ENCODE measurements at places on chromosomes 11 and 22. TPM values are rescaled to one million over a fixed set of nuclear protein-coding genes. Genes with fewer than 3 reads are reported as not detected.

DNA sequence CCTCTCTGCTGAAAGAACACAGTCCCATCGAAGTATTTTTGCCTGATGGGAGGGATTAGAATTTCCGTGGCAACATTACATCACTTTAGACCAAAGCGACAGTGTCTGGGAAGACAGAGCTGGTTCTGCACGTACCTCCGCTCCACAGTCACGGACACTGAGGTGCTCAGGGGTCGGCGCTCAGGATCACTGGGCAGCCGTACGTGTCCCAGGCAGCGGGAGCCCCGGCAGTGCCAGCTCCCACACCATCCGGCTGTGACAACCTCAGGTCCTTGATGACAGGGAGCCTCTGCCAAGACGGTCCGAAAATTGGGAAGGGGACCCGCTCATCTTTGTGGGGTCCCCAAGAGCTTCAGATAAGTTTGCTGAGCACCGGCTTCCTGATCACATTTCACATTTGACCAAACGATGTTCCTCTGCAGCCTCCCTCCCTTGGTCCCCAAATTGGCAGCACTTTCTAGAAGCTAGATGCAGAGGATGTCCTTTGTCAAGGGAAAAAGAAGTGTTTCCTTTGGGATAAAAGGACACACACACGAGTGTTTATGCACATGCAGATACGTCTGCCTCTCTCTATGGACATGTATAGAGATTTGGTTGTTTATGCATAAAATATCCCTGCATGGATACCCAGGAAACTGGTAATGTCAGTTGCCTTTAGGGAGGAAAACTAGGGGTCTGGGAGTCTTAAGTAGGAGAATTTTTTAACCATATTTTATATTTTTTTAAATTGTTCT, 61.6 kb upstream of the LINC01488 start:
- peak; percentile 30 for DNase-seq

GRCh38 chr11:23573429-23573828, 713.2 kb upstream of the CCDC179 start:
- DNase-seq = no peak

DNA sequence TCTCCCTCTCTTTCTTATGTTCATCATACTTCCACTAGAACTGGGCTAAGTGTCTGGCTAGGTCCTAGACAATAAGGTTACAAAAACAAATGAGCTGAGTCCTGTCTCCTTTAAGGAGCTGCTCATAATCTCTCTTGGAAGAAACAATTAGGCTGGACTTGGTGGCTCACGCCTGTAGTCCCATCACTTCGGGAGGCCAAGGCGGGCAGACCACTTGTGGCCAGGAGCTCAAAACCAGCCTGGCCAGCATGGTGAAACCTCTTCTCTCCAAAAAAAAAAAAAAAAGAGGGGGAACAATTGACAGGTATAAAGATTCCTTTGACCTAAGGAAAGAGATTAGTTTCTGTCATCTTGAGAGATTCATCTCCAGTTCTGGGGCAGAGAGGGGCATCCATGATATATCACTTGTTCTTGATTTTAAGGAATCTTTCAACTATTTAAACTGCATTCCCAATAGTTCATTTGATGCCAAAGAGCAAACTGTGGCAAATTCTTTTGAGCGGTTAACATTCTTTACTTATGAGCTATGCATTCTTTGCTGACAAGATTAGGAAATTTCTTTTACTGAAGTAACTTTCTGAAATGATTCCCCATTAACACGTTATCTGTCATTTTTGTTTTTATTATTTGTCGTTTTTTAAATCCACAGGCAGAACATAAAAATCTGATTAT, 125.5 kb downstream of the C11orf87 start:
- DNase-seq = peak; percentile 46

DNA sequence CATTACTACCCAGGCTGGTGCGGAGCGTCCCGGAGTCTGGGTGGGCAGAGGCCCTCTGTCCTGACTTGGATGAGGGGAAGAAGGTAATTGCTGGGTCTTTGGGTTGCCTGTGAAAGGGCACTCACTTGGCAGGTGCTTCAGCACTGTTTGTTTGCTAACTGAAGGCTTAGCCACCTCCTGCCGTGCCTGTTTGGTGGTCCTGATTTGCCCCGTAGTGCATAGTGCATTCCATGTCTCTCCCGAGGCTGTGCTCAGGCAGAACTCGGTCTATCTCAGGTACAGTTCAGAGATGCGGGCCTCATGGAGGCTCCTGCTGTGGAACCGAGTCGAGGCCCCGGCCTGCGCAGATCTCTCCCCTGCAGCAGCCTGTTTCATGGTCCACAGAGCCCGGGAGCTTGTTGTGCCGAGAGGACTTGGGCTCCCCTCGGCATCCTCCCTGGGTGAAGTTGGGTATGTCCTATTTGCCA, 146.2 kb downstream of the TBC1D22A start:
- no peak for DNase-seq

- DNase-seq = no peak
Measured at GRCh38 chr22:20951151-20951931, 15.7 kb upstream of the AIFM3 start.

DNA sequence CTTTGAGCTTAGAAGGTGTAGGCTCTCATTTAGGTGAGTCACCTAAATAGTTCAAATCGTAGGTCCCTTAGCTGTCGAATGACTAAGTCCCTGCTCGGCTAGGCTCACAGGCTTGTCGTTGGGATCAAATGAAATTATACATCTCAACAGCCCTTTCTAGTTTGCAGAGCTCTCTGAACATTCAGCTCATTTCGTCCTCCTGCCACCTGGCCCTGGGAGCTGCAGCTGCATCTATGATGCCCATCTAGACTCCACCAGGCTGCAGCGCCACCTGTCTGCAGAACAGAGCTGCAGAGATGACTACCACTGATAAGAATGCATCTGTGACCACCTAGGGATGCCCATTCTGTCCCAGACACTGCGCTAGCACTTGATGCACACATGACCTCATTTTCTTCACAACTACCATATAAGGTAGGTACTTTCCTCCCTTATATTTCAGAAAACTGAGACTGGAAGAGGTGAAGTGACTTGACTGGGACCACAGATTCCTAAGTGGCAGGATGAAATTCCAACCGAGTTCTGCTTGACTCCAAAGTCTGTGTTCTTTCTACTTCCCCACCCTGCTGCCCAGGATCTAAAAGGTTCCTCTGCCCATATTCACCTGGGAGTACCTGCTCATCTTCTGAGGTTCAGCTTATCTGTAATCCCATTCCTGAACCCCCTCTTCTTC, 141.1 kb upstream of the NARS2 start:
- peak; percentile 35 for DNase-seq

DNA sequence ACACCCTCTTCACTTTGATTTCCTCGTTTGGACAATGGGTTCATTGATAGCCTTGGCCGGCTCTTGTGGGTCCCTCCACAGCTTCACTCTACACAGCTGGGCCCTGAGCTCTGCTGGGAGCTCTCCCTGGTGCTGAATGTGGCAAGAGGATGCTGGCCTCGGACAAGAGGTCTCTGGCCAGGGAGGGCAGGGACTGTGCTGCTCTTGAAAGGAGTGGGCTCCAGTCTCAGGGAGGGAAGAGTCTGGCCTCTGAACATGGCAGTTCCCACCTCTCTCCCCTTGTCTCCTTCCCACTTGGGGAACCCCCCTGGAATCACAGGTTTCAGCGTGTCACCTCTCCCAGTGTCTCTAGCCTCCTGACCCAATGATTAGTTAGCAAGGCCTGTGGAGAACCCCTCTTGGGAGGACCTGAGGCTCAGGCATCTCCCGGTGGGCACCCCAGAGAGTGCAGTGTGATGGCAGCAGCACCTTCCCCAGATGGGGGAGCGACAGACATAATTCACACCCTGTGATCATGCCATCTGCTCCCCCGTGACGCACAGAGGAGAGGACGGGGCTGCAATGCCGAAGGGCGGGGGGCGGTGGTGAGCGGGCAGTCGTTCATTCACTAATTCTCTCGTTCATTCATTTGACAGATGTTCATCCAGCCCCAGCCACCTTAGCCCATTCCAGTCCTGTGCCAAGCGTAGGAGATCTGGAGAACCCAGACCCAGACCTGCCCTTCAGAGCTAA, 2.8 kb upstream of the CABP7 start:
- peak; percentile 76 for DNase-seq

DNA sequence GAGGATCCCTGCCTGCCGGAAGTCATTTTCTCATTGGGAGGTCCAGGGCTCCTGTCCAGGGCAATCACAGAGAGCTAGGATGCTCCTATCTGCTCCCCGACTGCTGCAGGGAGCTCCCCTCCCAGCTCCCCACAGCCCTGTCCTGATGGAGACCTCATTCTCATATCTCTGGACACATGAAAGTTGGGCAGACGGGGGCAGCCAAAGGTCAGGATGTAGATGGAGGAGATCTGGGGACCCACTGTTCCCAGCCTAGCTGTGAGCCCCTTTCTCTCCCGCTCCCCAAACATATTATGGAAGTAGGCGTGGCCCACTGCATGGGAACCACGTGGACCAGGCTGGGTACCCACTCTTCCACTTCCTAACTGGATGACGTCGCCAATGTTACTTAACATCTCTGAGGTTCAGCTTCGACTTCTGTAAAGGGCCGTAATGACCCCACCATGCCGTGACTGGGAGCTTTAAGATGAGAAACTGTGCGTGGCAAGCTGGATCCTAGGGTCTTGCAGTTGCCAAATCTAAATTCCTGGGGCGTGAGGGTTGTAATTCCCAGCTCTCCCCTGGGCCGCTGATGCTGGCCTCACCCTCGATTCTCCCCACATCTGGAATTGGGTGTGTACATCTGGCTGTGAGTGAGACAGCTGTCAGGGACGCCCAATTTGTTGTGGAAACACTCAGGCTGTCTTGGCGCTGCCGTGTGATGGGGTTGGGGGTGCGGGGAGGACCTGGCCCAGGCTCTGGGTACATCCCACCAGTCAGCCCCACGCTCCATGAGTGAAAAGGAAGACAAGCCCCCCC, 1.8 kb downstream of the CDC42EP2 start:
- DNase-seq = peak; percentile 95

- DNase-seq = no peak
Measured at GRCh38 chr11:37107415-37107814, 509.4 kb upstream of the RAG2 start.

DNA sequence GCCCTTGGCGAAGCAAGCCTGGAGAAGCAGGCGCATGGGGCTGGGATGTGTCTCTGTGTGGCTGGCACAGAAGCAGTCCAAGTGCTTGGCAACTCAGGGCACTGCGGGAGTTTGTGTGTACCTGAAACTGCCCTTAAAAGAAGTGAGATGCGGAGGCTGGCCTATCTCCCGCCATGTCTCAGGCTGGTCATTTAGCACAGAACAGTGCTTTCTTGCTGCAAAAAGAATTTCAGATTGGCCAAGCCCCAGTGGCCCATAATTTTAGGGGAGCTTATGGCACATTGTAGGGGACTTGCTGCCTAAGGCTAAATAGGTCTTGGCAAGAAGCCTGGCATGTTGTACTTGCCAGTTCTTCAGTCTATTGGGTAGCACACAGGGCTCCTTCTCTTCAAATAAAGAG, 16.4 kb downstream of the EHF start:
- DNase-seq = no peak

DNA sequence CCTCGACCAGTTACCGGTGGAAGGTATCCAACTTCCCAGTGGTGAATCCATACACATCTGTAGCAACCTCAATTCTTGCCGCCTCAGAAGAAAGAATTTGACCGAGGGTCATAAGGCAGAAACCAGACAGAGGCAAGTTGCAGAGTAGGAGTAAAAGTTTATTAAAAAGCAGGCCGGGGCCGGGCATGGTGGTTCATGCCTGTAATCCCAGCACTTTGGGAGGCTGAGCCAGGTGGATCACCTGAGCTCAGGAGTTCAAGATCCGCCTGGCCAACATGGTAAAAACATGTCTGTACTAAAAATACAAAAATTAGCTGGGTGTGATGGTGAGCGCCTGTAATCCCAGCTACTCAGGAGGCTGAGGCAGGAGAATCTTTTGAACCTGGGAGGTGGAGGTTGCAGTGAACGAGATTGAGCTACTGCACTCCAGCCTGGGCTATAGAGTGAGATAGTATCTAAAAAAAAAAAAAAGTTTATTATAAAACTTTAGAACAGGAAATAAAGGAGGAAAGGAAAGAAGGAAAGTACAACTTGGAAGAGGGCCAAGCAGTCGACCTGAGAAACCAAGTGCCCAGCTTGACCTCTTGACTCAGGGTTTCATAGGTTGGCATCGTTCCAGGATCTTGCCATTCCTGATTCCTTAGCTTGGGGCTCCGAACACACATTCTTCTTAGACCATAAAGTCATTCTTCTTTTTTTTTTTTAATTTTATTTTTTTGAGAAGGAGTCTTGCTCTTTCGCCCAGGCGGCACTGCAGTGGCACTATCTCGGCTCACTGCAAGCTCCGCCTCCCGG, 27.8 kb downstream of the RGL4 start:
- DNase-seq = no peak

- DNase-seq = no peak
Measured at GRCh38 chr11:39960206-39960605, 1499.2 kb downstream of the LRRC4C start.

DNA sequence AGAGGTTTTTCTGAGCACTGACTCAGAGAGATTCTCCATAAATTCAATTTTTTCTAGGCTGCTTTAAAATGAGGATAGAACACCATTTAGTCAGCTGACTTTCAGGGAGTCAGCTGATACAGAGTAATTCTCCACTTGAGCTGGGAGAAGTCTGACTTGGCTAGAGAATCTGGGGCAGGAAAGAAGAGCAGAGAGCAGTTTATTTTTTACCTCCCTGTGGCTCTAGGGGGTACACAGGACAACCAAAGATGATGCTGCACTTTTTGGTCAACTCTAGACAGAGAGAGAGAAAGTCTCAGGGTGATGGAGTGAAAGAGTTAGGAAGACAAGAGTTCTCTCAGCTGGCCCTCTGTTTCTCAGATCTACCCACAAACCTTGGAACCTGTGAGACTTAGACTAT, 67.3 kb upstream of the EED start:
- no peak for DNase-seq

DNA sequence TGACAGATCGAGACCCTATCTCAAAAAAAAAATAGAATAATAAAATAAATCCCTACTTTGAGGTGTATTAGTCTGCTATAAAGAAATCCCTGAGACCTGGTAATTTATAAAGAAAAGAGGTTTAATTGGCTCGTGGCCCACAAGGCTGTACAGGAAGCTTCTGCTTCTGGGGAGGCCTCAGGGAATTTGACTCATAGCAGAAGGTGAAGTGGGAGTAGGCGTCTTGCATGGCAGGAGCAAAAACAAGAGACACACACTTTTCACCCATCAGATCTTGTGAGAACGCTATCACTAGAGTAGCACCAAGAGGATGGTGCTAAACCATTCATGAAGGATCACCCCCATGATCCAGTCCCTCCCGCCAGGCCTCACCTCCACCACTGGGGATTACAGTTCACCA, 29.2 kb downstream of the CDPF1 start:
- no peak for DNase-seq

GRCh38 chr11:1389932-1390568, at the start of gene BRSK2:
BRSK2 (plus strand) TSS chr11:1389934; CDS start chr11:1390285, 351 bp downstream.
- DNase-seq = no peak

Gene GAL3ST1
- total RNA-seq = not detected

Gene MRGPRE
- not detected for total RNA-seq

Gene KIF18A
- 25.0 TPM for total RNA-seq

Gene MIOX
- total RNA-seq = not detected

Gene TKFC
- total RNA-seq = 23.7 TPM

Gene DEFB131B
- total RNA-seq = not detected

Gene CSNK2A3
- 2.3 TPM for total RNA-seq

Gene TUB
- 1.9 TPM for total RNA-seq

Gene C1QTNF5
- 6.5 TPM for total RNA-seq
